ENCODE measurements at places on chromosomes 5 and 9. TPM values are rescaled to one million over a fixed set of nuclear protein-coding genes. Genes with fewer than 3 reads are reported as not detected.

- no peak for DNase-seq
Measured at GRCh38 chr9:137786511-137786920, 91.1 kb upstream of the CACNA1B start.

The HOMER1 gene
- 1.9 TPM for total RNA-seq

DNA sequence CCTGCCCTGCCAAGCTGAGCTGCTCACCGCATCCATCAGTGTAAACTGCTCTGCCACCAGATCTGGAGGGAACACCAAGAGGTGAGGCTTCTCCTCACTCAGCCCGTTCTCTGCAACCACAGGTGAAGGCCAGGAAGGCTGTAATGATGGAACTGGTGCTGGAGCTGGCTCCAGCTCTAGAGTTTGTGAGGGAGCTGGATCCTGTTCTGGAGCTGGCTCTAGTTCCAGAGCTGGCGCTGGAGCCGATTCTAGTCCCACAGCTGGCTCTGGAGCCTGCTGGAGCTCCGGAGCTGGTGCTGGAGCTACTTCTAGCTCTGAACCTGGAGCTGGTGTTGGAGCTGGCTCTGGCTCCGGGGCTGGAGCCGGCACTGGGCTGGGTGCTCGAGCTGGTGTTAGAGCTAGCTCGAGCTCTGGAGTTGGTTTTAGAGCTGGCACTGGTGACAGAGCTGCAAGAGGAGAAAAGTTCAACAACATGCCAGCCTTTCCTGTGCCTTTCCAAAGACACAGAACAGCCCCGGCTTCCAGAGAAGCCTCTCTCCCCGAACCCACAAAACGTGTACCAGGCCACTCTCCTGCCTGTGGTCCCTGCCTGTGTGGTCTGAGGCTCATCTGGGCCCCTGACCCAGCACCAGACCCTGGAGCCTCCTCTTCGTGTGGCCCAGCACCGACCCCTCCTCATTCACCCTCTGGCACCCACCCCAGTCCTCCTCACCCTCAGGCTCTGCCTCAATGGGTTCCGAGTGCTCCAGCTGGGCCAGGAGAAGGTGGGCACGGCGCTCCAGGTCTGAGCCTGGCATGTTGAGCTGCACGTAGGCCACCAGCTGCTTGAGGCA, 12.9 kb downstream of the RALGDS start:
- DNase-seq, result no peak

GRCh38 chr5:59597690-59598546, 295.6 kb downstream of the PDE4D start:
- no peak for DNase-seq

DNA sequence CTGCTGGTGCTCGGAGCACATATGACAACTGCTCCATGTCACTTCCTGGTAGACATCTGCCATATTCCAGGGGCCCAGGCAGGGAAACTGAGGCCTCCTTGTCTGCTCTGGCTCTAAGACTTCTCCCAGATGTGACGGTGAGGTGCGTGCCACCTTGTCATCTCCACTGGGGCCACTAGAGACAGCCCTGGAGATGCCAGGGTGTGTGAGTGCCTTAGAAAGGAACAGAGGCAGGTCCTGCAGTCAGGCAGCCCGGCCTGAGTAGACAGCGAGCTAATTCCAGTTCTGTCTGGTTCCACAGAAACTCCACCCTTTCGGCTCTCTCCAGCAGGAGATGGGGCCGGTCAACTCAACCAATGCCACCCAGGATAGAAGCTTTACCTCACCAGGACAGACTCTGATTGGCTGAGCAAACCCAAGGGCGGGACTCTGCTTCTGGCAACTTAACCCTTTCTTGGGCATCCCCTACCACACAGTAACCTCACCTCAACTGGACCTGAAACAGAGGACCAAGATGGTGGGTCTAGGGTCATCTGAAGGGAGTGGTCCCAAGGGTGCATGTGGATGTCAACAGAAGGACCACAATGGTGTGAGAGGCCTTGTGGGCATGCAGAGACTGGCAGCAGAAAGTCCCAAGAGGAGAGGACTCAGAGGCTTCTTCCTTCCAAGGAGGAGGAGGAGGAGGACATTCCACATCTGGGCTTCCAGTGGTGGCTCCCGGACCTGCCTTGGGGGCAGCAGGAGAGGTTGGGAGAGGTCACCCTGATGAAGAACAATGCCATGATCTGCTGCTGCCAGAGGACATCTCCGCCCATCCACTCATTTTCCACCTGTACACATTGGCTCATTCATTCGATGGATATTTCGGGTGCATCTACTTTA, 77.7 kb downstream of the RGS3 start:
- DNase-seq, result no peak

The ADRB2 gene
- total RNA-seq, result 6.9 TPM

The PCDHA9 gene
- not detected for total RNA-seq

- no peak for DNase-seq
Measured at GRCh38 chr9:96553070-96553469, 66.6 kb downstream of the CDC14B start.

- DNase-seq, result no peak
Measured at GRCh38 chr5:103804711-103805110, 242.1 kb upstream of the NUDT12 start.

The FBN2 gene
- total RNA-seq, result not detected

The DRD1 gene
- not detected for total RNA-seq

DNA sequence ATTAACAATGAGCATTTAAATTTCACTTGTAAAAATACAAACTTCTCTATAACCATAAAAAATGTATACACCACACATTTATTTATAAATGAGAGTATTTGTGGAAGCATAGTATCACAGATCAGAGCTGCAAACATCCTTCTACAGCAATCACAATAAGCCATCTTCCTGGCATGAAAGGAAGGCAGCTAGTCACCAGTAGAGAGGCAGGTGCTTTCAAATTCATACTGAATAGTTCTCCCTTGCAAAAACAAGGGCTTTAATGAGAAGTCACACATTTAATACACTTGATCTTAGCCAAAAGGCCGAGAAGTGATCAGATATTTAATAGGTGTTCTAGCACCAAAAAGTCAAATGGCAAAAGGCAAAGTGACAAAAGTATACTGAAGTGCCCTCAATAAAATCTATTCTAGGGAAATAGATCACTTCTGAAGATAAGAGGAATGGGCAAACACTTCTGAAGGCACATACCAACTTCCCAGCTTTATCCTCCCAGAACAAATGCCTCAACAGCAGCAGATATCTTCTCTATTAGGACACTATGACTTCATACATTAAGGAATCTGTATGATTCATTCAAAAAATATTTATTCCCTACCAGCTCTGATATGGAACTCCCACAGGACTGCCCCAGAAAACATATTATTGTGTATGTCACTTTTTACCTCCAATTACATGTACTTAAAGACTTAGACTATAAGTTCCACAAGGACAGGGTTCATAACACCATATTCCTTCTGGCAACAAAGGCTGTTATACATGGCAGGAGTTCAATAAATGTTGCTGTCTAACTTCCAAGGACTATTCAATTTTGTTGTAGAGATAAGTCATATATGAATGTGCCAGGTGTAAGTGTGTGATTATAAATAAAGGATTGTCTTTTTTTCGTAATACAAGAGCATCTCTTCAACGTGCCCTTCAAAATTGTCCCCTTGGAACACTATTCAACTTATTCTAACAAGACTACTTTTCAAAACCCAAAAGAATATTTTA, 31.7 kb downstream of the MAPKAP1 start:
- DNase-seq, result no peak

- no peak for DNase-seq
Measured at GRCh38 chr9:116907989-116908388, 220.9 kb downstream of the TRIM32 start.

The FREM1 gene
- not detected for total RNA-seq

GRCh38 chr5:155729684-155730059, 597.3 kb upstream of the SGCD start:
- no peak for DNase-seq

GRCh38 chr9:104177003-104177611, 83.0 kb downstream of the SMC2 start:
- no peak for DNase-seq

GRCh38 chr9:27124151-27124550, 15.1 kb downstream of the TEK start:
- no peak for DNase-seq

The CDC20B gene
- total RNA-seq, result 0.18 TPM

All from activated CD4-positive, alpha-beta memory T cell treated with anti-CD3 and anti-CD28 coated beads, Interleukin-2, amount 10 ng/mL, durations not matched to agents 7 days and 5 days (primary cell).